NCI-H2029 treated with DMSO at 0.1 percent for 48 hours (cell line): ENCODE measurements at places on chromosomes 16 and 17.

DNA sequence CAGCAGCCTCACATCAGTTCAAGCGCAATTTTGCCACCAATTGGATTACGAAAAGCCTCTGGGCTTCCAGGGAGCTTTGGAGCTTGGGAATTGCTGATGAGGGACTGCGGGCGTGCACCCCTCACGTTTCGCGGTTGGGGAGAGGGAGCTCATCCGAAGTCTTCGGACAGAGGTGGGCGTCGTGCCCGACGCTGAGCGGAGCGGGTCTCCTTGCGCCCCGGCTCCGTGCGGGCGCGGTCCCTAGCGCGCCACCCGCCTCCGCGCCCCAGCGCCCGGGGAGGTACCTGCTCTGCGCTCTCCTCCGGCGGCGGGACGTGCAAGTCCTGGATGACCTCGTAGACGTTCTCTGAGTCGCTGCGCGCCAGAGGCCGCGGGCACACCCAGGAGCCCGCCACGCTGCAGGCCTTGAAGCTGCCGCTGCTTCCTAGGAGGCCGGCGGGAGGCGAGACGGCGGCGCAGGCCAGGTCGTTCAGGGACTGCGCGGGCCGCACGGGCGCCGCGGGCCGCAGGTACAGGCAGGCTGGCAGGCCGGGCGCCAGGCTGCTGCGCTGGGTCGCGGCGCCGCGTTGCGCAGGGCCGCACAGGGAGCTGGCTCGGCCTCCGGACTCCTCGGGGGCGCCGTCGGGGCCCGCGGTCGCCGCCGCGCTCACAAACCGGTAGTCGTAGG lies 3.2 kb downstream of the ARHGAP27 start:
- DNase-seq = no peak

DNA sequence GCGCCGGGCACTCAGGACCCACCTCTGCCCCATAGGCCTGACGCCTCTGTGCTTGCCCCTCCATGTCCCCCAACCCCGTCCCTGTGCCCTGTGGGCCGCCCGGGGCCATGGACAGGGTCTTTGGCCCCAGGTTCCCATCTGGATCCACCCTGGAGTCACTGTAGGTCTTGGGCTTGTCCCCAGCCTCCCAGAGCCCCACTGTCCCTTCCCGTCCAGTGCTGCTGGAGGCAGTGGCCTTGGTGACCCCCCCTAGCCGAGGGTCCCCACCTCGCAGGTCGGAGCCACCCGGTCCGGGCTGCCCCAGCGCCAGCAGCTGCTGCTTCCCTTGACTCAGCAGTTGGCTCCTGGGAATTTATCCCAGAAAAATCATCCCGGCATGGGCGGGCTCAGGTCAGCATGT lies 49.3 kb downstream of the ZFPM1 start:
- no peak for DNase-seq

- DNase-seq = peak; percentile 55
Measured at GRCh38 chr17:77264617-77265230, 124.0 kb downstream of the SEC14L1 start.

GRCh38 chr16:69851491-69852240 lies 89.5 kb downstream of the WWP2 start:
- no peak for DNase-seq

DNA sequence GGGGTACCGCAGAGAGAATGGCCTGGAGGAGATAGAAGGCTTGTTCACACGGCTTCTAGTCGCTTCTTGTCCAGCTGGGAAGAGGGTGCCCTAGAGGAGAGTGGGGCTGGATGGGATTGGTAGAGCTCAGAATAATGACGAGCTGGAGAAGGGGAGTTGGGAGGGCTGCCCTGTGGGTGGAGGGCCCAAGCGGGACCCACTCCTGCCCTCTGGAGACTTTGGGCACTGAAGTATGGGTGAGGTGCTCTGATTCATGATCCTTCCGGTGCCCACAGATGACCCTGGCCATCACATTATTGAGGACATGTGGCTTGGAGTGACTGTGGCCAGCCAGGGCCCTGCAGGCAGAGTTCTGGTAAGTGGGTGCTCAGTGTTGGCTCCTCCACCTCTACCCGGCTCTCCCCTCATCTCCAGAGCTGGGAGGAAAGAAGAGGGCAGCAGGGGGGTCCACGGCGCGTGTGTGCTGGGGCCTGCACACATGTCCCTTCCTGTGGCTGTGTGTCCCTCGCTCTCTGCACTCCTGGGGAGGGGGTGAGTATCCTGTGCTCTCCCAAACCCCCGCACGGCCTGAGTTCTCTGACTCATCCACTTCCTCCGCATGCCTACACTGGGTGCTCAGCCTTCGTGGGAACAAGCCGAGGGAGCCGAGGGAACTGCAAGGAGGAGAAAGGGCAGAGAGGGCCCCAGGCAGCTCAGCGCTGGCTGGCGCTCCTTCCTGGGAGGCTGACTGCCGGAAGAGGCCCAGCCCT lies 8.5 kb downstream of the ITGA3 start:
- no peak for DNase-seq

GRCh38 chr17:73585583-73585982 lies 58.7 kb downstream of the SDK2 start:
- no peak for DNase-seq

GRCh38 chr17:52025236-52025635 lies 133.3 kb downstream of the CA10 start:
- DNase-seq = no peak

GRCh38 chr16:1070084-1070863 lies 2.3 kb upstream of the SSTR5 start:
- no peak for DNase-seq

- DNase-seq = no peak
Measured at GRCh38 chr16:46991729-46992704, 18.5 kb upstream of the DNAJA2 start.

GRCh38 chr16:63289834-63290460 lies 1253.7 kb upstream of the CDH8 start:
- peak; percentile 8 for DNase-seq

GRCh38 chr17:42676424-42677011 lies at the start of gene PLEKHH3:
PLEKHH3 (minus strand) TSS chr17:42676994; CDS start chr17:42676563, 431 bp downstream.
- no peak for DNase-seq
